Activated CD4-positive, alpha-beta memory T cell treated with anti-CD3 and anti-CD28 coated beads, Interleukin-2, amount 10 ng/mL, durations not matched to agents 7 days and 5 days (primary cell): ENCODE measurements at places on chromosomes 2 and 18.

GRCh38 chr2:119724656-119725485, 34.9 kb upstream of the PTPN4 start:
- peaks cover 5% of the 10 kb centered on the region for H3K4me1 ChIP-seq
- no peaks in the 10 kb centered on the region for H3K36me3 ChIP-seq
- H3K4me3 ChIP-seq = no peak overlapping the region
- no peak overlapping the region for H3K27ac ChIP-seq
- no peaks in the 10 kb centered on the region for H3K27me3 ChIP-seq

DNA sequence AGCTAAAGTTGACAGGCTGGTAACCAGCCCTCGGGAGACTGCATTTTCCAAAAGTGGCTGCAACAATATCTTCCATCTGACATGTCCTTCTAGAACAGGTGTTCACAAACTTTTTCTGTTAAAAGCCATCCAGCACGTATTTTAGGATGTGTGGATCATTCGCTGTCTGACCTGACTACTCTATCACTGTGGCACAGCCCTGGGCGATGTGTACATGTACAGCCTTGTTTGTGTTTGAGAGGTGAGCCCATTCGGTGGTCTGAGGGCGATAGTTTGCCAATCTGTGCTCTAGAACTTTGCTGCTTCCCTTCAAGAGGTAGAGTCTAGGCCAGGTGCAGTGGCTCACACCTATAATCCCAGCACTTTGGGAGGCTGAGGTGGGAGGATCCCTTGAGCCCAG, 166.2 kb downstream of the TGIF1 start:
- H3K27me3 ChIP-seq = no peaks in the 10 kb centered on the region
- no peaks in the 10 kb centered on the region for H3K36me3 ChIP-seq
- DNase-seq = no peak
- H3K4me1 ChIP-seq = peaks cover 6% of the 10 kb centered on the region
- no peak overlapping the region for H3K4me3 ChIP-seq

GRCh38 chr2:176107731-176108181, 676 bp downstream of the HOXD11 start:
- no peak overlapping the region for H3K4me3 ChIP-seq
- peaks cover 10% of the 10 kb centered on the region for H3K36me3 ChIP-seq
- H3K27me3 ChIP-seq = peaks cover 84% of the 10 kb centered on the region
- peaks cover 6% of the 10 kb centered on the region for H3K4me1 ChIP-seq
- DNase-seq = no peak

DNA sequence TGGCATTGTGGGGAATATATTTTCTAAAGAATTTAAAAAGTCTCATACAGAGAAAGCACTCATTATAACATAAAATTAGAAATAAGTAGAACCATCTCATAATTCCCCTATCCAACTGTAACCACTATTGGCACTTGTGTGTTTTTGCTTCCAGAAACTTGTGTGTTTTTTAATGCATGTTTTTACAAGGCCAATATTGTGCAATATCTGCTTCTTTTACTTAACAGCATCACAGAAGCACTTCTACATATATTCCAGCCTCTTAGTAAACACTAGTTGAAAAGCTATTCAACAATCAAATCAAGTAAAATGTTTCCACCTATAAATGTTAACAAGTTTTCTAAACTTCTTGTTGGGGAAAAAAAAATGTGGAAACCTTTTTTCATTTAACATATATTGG, 132.7 kb downstream of the LRP2 start:
- no peaks in the 10 kb centered on the region for H3K36me3 ChIP-seq
- DNase-seq = no peak
- no peak overlapping the region for H3K27ac ChIP-seq

DNA sequence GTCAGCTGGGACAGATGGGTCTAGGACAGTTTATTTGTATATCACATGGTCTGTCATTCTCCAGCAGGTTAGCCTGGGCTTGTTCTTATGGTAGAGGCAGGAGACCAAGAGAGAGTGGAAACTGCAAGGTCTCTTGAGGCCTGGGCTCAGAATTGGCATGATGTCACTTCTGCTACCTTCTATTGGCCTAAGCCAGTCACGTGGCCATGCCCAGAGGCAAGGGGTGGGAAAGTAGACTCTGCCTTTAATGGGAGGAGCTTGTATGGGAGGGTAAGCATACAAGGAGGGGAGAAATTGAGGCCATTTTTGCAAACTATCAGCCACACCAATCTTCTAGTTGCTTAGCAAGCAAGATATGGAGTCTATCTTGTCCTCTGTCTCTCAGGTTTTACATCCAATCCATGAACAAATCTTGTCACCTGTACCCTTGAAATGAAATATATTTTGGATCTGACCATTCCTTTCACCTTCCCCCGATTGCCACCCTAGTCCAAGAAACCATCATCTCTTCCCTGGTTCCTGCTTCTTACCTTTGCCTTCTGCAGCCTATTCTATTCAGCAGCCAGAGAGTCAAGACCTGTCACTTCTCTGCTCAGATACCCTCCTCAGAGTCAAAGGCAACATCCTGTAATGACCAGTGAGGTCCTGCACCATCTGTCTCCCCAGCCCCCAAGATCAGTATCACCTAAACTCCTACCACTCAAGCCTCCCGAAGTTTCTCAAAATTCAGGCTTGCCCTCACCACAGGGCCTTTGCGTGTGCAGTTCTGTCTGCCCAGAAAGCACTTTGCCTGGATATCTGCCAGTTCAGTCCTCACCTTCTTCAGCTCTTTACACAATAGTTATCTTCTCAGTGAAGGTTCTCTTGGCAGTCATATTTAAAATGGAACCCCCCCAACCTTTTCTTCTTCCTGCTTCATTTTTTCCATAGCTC, 240.0 kb downstream of the LOXHD1 start:
- H3K4me1 ChIP-seq = no peaks in the 10 kb centered on the region
- no peaks in the 10 kb centered on the region for H3K27me3 ChIP-seq
- no peak overlapping the region for H3K4me3 ChIP-seq
- H3K27ac ChIP-seq = no peak overlapping the region
- H3K36me3 ChIP-seq = no peaks in the 10 kb centered on the region

- H3K4me1 ChIP-seq = peaks cover 85% of the 10 kb centered on the region
- H3K36me3 ChIP-seq = peaks cover 17% of the 10 kb centered on the region
- peak overlapping the region; percentile 99 for H3K27ac ChIP-seq
- no peaks in the 10 kb centered on the region for H3K27me3 ChIP-seq
Measured at GRCh38 chr2:234425639-234426603, 71.0 kb downstream of the ARL4C start.

DNA sequence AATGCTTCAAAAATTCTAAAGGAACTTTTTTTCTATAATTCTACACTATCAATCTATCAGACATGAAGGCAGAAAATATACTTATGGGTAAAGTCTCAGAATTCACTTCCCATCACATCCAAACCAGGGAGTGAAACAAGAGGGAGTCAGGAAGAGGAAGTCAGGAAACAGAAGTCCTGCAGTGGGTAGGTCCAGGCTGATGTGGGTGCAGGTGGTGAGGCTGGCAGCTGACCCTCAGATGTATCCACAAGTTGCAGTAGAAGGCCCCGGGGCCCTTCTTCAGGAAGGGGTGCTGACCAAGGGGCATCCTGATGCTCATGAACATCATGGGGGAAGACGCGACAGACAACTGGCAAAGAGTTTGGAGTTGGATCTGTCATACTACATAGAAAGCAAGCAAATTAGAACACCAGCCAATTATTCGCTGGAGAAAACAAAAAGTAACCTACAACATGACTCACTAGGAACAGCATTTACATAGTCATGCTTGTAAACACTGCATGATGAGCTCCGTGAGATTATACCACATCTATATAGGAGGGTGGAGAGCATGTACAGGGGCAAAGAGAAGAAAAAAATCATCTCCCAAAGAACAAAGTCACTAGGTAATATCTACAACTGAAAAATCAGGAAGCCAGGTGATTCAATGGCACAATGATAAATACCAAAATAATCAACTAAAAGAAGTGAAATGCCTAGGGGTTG, 4.2 kb downstream of the UXS1 start:
- H3K27ac ChIP-seq = peak overlapping the region; percentile 37
- H3K4me3 ChIP-seq = no peak overlapping the region

DNA sequence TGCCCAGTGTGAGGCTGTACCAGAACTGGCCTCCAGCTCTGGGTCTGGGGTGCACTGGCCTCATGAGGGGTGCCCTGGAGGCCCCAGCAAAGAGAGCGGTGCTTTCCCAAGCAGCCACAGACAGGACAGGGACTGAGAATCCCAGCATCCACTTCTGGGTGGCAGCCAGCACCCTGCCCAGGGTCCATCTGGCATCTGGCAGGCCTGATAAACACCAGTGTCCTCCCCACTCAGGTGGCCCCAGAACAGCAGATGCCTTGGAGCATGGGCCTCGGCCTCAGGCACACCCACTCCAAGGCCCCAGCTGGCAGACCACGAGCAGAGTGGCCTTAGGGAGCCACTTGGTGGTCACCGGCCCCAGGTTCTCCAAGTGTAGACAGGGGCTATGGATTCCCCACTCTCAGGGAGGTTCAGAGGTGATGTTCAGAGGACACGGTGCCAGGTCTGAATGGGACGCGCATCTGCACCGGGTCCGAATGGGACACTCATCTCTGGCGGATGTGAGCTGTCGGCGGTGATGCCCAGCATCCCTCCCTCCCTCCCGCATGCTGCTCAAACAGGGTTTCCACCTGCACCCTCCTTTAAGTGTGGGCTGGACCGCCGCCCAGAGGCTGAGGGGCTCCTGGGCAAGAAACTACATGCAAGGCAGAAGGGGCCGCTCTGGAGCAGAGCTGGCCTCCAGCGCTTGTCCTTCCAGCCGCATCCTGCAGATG, 82.2 kb upstream of the GPC1 start:
- H3K27me3 ChIP-seq = no peaks in the 10 kb centered on the region
- no peak overlapping the region for H3K4me3 ChIP-seq
- no peak for DNase-seq

DNA sequence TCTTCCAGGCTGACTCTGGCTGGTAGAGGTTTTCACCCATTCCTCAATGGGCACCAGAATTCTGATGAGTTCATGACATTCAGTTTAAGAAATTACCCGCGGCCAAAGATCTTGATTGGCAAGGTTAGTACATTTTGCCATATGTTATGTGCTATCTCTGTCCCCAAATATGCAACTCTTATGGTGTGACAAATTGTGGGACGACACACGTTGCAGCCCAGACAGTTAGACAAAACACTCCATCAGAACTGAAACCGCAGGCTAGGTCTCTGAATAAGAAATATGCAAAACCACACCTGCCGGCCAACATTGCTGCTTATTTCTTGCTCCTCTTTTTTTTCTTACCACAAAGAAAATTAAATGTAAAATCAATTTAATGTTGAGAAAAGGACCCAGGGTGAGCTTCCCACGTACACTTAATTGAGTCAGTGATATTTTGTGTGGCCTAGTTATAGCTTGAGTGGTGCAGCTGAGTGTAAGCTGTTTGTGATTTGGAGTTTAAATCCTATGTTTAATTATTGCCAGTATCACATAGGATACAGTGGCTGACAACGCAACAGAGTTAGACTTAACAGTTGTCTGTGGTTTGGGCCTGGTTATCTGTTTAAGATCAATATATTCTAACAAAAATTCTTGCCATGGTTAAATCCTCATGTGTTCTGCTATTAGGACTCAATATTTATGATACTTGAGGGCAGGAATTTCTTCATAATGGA, 35.7 kb upstream of the LTBP1 start:
- H3K4me3 ChIP-seq = no peak overlapping the region
- no peaks in the 10 kb centered on the region for H3K36me3 ChIP-seq

DNA sequence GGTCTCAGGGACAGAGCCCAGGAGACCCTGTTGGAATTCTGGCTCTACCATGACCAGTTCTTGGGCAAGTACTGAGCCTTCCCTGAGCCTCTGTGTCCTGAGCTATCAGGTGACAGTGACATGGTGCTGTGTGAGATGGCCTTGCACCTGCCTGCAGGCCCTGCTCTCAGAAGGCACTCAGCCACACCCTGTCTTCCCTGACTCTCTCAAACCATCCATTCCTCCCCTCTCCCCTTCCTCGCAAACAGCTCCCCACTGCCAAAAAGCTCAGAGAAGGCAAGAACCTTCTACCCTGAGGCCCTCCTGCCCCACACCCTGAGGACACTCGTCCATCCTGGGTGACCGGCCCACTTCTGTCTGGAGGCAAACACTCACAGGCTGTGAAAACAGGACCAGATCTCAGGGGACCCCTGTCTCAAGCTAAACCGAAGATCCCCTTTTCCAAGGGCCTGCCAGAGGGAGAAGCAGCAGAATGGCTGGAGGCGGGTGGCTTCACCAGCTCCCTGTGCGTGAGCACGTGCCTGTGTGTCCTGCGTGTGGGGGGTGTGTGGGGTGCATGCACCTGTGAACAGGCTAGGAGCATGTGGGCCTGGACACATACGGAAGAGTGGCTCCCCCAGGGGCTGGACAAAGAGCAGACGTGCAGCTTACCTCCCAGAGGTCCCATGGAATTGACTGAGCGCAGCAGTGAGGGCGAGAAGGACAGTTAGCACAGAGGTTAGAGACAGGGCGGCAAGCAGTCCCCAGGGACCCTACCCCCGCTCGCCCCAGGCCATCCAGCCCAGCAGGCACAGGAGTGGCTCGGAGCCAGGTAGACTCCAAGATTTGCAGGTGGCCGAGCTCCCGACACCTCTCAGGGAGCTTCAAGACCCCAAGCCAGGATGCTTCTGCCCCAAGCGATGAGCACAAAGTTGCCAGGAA, 53.9 kb downstream of the BIN1 start:
- no peak for DNase-seq
- H3K36me3 ChIP-seq = peaks cover 9% of the 10 kb centered on the region
- H3K4me1 ChIP-seq = peaks cover 2% of the 10 kb centered on the region
- no peaks in the 10 kb centered on the region for H3K27me3 ChIP-seq

DNA sequence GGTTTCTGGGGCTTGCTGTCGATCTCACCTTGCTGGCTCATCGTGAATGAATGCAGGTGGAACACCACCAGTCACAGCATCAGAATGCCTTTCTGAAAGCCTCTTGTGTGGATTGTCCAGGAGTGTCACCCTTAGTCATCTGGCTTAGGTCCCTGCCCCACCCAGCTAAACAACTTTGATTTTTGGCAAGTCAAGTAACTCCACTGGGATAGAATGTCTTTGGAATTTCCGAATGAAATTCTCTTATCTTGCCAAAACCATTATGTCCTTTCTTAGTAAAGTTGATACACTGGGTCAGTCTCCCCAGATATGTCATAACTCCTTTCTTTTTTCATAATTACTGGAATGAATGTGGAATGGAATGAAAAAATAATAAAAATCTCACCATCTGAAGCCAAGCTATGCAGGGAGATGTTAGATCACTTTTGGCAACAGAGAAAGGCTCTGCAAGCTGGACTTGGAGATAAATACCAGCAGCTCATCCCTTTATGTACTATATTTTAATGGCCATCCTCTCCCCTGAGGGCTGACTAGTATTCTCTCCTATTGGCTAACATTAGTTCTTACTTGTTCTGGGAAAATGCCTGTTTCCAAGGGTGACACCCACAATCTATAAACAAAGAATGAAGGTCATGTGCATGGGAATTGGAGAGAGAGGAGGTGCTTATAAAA, 35.4 kb downstream of the INSIG2 start:
- DNase-seq = no peak
- peaks cover 26% of the 10 kb centered on the region for H3K27me3 ChIP-seq
- H3K27ac ChIP-seq = no peak overlapping the region
- no peaks in the 10 kb centered on the region for H3K36me3 ChIP-seq
- H3K4me1 ChIP-seq = no peaks in the 10 kb centered on the region

- H3K4me3 ChIP-seq = peak within 1 kb of the TSS; percentile 66
- peaks cover 38% of the 10 kb centered on the region for H3K27me3 ChIP-seq
- DNase-seq = peak; percentile 36
- H3K27ac ChIP-seq = no peak within 1 kb of the TSS
- H3K4me1 ChIP-seq = peaks cover 18% of the 10 kb centered on the region
- no peaks in the 10 kb centered on the region for H3K36me3 ChIP-seq
Measured at GRCh38 chr2:166375736-166376487, at the start of gene SCN9A. SCN9A (minus strand) TSS chr2:166375944; CDS start chr2:166311756, 64,188 bp downstream.
